ENCODE measurements at places on chromosomes 4 and X.

- no peak for DNase-seq
Observed at GRCh38 chr4:167541286-167541685, 307.0 kb upstream of the SPOCK3 start.

- peak; percentile 63 for DNase-seq
Observed at GRCh38 chr4:41437111-41437536, 100.8 kb upstream of the LIMCH1 start.

DNA sequence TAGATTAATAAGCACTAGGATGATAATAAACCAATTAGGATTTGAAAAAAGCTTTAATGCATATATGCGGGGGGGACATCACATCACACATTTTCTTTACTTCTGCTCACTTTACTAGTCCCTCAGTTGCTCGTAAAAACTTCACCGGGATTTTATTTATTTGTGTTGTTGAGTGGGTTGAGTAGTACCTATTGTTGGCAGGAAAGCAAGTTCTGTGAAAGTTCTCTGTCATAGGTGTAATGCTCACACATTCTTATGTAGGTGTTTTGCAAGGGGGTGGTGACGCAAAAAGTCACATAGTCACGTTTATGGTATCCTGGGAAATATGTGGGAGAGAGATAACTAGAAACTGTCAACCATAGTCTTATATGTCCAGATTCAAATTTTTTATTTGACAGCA, 65.3 kb downstream of the PDLIM5 start:
- DNase-seq: no peak

- DNase-seq: no peak
Observed at GRCh38 chrX:150202641-150203247, 160.4 kb upstream of the MAMLD1 start.

DNA sequence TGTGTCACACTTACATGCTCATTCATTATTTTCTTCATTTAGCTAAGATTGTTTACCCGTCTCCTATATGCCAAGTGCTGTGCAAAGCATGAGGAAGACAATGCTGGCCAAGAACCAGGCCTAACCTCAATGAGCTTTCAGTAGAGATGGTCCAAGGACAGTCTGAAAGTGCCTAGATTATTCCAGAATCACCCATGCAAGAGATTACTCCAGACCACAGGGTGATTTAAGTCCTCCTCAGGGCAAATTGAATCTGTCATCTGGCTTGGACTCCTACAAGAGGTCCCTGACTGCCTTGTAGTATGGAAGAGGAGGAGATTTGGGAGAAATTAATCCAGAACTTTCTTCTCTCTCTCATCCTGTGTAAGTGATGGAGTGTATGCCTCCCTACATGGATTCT, 99.4 kb upstream of the NDP start:
- no peak for DNase-seq

GRCh38 chr4:183873409-183874185, 31.5 kb upstream of the STOX2 start:
- no peak for DNase-seq

DNA sequence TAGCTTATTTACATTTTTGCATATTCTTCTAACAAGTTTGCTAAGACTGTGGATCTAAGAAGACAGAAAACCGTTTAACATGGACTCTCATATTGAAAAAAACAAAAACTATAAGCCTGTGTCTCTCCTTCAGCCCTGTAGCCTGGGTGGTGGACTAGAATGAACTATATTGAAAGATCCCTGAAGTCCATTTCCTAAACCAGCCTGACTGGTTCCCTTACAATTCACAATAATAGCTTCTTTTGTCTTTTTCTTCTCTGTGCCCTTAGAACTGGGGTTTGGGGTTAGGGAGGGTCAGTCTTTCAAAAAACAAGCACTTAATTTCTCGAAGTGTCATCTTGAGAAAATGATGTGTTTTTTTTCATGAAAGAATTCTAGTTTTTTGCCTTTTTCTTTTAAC, 59.0 kb downstream of the GSTCD start:
- DNase-seq: no peak

- DNase-seq: peak; percentile 69
Observed at GRCh38 chr4:7842384-7843279, 97.0 kb downstream of the AFAP1 start.

DNA sequence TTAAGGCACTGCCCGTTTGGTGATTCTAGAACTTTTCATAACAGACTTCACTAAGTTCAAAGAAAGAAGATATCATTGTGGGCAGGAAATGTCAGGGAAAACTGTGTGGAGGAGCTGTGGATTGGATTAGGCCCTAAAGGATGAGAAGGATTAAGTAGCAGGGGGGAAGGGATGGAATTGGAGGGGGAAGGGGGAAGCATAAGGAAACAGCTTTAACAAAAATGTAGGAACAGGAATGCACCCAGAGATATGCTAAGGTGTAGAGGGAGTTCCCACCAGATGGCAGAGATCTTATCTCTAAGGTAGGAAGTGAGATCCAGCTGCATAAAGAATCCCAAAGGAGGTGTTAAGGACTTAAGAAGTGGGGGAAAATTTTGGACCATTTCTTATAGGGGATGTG, 114.5 kb downstream of the LARP7 start:
- no peak for DNase-seq

- no peak for DNase-seq
Observed at GRCh38 chr4:150342945-150343344, 239.0 kb upstream of the MAB21L2 start.

Data from eye (tissue), 1 donor.